ENCODE measurements at places on chromosomes 2 and 18.

DNA sequence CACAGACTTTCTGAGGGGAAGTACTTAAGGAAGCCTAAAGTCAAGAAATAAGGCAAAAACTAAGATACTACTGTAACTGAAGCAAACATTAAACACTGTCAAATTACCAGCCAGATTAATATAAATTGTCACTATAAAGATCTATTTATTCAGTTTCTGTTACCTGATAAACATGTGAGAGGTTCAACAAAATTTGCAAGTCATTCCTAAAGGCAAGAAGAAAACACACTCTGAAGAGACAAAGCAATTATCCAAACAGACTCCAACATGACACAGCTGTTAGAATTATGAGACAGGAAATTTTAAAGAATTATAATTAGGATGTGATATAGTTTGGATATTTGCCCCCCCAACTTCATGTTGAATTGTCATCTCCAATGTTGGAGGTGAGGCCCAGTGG, 140.4 kb upstream of the COL3A1 start:
- DNase-seq = no peak

GRCh38 chr2:73103018-73103542, 9.7 kb downstream of the RAB11FIP5 start:
- no peak for DNase-seq

DNA sequence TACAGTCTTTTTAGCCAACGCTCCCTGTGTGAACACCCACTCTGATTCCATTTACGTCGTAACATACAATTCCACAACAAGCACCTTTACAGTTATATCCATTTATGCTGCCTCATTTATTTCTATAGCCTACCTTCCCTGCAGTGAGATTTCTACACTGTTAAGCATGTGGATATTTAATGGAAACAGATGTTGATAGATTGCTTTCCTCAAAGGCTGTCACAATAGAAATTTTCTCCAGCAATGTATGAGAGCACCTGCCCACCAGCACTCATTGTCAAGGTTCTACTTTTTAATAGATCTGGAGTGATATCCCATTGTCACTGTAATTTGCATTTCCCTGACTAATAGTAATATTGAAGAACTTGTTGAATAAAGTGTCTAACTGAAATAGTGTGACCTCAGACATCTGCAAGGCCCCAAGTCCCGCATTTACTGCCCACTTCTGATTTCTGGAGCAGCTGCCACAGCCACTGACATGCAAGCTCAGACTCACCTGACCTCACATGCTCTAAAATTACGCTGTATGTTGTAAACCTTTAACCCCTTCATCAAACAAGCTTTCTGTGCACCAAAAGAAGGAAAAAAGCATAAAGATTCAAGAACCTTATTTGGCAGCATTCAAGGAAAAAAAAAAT, 295.1 kb downstream of the CNTNAP5 start:
- no peak for DNase-seq

- DNase-seq = no peak
These were observed 584 bp downstream of the COA5 start for GRCh38 chr2:98607741-98608115.

GRCh38 chr18:45713239-45713638, 10.7 kb upstream of the SLC14A1 start:
- peak; percentile 14 for DNase-seq

DNA sequence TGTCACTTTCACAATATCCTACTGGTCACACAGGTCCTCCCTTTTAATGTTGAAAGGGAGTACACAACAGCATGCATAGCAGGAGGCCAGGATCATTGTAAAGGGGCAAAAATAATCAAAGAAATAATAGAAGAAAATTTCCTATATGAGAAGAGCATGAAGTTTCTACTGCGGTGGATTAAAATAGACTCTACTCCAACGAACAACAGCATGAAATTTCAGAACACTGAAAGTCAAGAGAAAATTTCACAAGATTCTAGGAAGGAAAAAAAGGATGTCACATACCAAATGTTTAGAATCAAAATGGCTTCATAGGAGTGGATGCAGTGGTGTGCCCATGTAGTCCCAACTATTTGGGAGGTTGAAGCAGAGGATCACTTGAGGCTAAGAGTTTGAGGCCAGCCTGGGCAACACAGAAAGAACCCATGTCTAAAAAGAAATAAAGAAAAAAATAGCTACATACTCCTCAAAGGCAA, 72.0 kb upstream of the EPAS1 start:
- no peak for DNase-seq

GRCh38 chr2:179802051-179802882, 59.1 kb downstream of the ZNF385B start:
- no peak for DNase-seq

DNA sequence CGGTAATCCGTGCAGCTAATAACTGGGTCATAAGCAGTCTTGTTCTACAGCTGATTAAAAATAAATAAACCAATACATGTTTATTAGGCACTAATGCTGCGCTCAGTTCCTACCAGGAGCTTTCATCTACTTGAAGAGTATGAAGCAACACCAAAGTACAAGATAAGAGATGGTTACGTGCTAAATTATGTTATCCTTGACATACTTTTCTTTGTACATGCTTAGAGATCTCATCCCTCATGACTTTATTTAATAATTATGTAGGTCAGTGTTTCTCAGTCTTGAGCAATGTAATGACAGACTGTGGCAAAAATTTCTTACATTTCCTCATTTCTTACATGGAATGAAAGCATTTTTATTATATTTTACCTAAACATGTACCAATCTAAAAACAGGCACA, 54.6 kb upstream of the COBLL1 start:
- no peak for DNase-seq

- no peak for DNase-seq
These were observed 10.5 kb downstream of the CTLA4 start for GRCh38 chr2:203878063-203878462.

DNA sequence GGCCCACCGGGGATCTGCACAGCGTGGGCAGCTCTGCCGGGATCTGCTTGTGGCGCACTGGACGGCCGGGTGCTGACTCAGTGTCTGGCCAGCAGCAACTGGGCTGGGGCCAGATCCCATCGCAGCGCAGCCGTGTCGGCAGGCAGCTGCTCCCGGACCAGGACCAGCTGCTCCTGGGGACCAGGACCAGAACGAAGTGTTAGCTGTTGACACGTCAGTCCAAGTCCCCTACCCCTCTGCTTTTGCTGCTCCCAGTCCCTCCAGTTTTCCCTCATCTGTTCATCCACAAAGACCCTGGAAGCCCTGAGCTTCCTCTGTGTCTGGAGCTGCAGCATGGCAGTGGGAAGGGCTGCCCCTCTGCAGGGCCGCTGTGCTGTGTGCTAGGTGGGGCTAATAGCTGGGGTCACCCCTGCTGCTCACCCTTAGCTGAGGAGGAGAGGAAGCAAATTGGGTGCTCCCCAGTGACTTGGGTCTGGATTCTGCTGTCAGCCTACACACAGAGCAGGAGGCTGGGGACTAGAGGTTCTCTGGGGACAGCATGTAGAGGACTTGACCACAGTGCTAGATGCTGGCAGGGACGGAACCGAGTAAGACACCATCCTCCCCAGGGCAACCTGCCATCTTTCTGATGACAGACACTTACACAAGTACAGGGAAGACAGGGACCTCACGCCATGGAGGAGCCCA, 16.9 kb upstream of the KIF1A start:
- DNase-seq = no peak

- no peak for DNase-seq
These were observed 102.2 kb downstream of the TEX51 start for GRCh38 chr2:127000937-127001336.

GRCh38 chr2:148529745-148530144, 114.8 kb upstream of the EPC2 start:
- no peak for DNase-seq

DNA sequence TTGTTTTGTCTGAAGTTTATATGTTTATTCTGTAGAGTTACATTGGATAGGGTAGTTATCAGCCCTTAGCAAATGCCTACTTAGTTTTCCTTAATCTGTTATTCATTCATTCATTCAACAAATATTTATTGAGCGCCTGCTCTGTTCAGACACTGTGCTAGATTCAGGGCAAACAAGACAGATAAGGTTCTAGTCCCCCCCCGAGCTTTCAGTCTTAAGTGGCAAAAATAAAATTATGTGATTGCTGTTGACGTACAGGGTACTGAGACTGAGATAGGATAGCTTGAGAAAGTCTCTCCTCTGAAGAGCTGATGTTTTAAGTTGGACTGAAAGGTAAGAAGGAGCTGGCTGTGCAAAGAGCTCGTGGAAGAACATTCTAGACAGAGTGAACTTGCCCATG, 58.7 kb downstream of the CRIM1 start:
- DNase-seq = no peak
